ENCODE measurements at places on chromosomes 1 and 21. TPM values are rescaled to one million over a fixed set of nuclear protein-coding genes. Genes with fewer than 3 reads are reported as not detected.

MIXL1 gene
- not detected for total RNA-seq

IL24 gene
- total RNA-seq, result 44.0 TPM

CNTN2 gene
- not detected for total RNA-seq

GRCh38 chr21:25350056-25350455, 257.2 kb downstream of the MRPL39 start:
- H3K27ac ChIP-seq, result no peak overlapping the region
- H3K27me3 ChIP-seq, result peaks cover 27% of the 10 kb centered on the region
- peaks cover 7% of the 10 kb centered on the region for H3K4me1 ChIP-seq

GRCh38 chr21:26715878-26716506, 129.2 kb downstream of the ADAMTS1 start:
- no peaks in the 10 kb centered on the region for H3K4me1 ChIP-seq
- peaks cover 10% of the 10 kb centered on the region for H3K27me3 ChIP-seq
- DNase-seq, result peak; percentile 30
- no peaks in the 10 kb centered on the region for H3K36me3 ChIP-seq

DNA sequence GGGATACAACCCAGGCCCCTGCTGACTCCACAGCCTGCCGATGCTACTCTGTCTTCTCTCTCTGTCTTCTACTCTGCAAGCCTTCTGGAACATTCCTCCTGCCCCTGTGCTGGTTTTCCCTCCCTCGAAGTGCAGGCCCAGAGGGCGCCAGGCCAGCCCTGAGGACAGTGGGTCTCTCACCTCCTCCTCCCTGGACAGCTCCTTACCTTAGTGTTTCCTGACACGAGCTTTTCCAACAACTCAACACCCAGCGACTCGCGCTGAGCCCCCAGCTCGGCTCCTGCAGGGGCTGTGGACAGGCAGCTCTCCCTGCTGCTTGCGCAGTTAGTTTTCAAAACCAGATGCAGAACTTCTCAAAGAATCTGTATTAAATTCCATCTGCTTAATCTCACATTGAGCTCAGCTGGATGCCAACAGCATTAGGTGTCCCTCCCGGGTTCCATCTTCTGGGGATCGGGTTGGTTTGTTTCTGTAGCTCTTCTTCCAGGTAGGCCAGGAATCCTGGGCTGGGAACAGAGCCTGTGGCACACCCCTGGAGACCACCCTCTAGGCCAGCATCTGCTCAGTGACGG, 54.2 kb downstream of the PTPRU start:
- no peak overlapping the region for H3K4me3 ChIP-seq
- no peak overlapping the region for H3K27ac ChIP-seq
- no peaks in the 10 kb centered on the region for H3K36me3 ChIP-seq
- H3K4me1 ChIP-seq, result no peaks in the 10 kb centered on the region
- no peak for DNase-seq

DNA sequence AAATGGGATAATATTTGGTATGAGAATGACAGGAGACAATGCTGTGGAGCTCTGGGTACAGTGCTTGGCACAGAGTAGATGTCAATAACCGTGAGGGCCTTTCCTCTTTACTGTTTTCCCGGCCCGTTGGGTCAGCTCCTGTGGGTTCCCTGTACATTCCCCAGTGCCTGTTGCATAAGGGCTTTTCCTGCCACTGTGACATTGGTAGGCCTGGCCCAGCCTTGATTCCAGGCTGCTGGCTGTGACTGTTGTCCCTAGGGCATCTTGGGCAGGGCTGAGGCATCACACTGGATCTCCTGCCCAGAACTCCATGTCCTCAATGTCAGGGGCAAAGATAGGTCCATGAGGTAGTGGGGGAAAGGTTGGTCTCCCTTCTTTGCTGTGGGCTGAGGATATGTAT, 25.8 kb upstream of the MYCL start:
- H3K27ac ChIP-seq, result no peak overlapping the region
- no peak for DNase-seq
- H3K36me3 ChIP-seq, result no peaks in the 10 kb centered on the region
- H3K4me3 ChIP-seq, result no peak overlapping the region
- H3K4me1 ChIP-seq, result no peaks in the 10 kb centered on the region
- H3K27me3 ChIP-seq, result no peaks in the 10 kb centered on the region

HSPB7 gene
- total RNA-seq, result not detected

IL22RA1 gene
- not detected for total RNA-seq

GRCh38 chr1:110065841-110066240, 4.6 kb downstream of the ALX3 start:
- H3K36me3 ChIP-seq, result no peaks in the 10 kb centered on the region
- H3K27me3 ChIP-seq, result peaks cover 37% of the 10 kb centered on the region
- H3K4me1 ChIP-seq, result peaks cover 14% of the 10 kb centered on the region
- no peak for DNase-seq
- no peak overlapping the region for H3K4me3 ChIP-seq
- no peak overlapping the region for H3K27ac ChIP-seq

ACTA1 gene
- not detected for total RNA-seq

GRCh38 chr1:3134381-3135072, 65.5 kb downstream of the PRDM16 start:
- H3K4me1 ChIP-seq, result no peaks in the 10 kb centered on the region
- H3K4me3 ChIP-seq, result no peak overlapping the region
- H3K36me3 ChIP-seq, result no peaks in the 10 kb centered on the region
- DNase-seq, result no peak
- H3K27ac ChIP-seq, result no peak overlapping the region

OR6K3 gene
- total RNA-seq, result not detected

DNA sequence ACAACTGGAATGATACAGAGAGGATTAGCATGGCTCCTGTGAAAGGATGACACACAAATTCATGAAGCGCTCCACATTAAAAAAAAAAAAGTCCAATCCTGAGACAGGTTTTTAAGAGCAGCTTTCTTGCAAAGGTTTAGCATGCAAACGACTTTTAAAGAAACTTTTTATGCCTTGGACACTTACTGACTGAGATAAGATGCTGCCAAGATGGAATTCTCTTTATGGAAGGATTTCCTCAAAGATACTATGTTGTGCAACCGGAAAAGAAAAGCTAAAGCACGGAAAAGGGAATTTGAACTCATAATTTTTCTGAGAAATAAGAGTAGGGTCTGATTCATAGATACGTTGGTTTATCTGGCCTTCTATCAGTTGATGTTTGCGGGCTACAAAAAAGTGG, 27.3 kb downstream of the PIGP start:
- peaks cover 4% of the 10 kb centered on the region for H3K27me3 ChIP-seq
- no peak overlapping the region for H3K27ac ChIP-seq
- no peak overlapping the region for H3K4me3 ChIP-seq
- H3K4me1 ChIP-seq, result peaks cover 8% of the 10 kb centered on the region
- DNase-seq, result no peak

ROR1 gene
- total RNA-seq, result 0.14 TPM

DNA sequence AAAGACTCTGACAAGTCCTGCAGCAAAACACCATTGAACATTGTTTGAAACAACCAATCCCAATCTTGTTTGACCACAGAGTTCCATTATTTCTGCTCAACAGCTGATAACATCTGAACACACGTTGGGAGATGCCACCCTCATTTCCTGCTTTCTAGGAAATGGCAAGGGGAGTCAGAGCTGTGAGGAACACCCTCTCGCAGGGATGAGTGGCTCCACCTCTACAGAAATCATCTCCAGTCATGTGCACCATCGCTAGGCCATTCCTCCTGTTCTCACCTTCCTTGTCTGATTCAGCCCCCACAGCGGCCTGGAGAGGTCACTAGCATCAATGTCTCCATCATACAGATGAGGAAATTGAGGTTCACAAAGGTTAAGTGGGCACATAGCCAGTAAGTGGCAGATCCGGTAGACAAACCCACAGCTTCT, 22.4 kb upstream of the RUNX3 start:
- H3K27ac ChIP-seq, result peak overlapping the region; percentile 82
- peaks cover 57% of the 10 kb centered on the region for H3K36me3 ChIP-seq
- peak overlapping the region; percentile 10 for H3K4me3 ChIP-seq
- no peaks in the 10 kb centered on the region for H3K27me3 ChIP-seq
- peak; percentile 74 for DNase-seq
- peaks cover 82% of the 10 kb centered on the region for H3K4me1 ChIP-seq

DNA sequence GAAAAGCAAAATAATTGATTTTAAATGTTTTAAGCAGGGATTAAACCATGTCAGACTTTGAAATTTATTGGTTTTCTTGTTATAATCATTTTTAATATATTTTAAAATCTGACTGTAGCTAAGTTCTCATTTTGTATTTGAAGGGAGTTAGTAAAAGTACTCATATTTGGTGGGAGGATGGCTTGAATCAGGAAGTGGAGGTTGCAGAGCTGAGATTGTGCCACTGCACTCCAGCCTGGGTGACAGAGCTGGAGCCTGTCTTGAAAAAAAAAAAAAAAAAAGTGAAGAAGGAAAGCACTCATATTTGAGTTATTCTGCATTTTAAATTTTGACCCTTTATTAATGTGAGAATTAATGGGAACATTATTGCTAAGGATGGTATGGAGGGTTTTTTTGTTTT, 106.0 kb downstream of the RABGAP1L start:
- DNase-seq, result no peak
- H3K36me3 ChIP-seq, result no peaks in the 10 kb centered on the region
- no peaks in the 10 kb centered on the region for H3K27me3 ChIP-seq
- no peaks in the 10 kb centered on the region for H3K4me1 ChIP-seq
- no peak overlapping the region for H3K4me3 ChIP-seq

- peaks cover 16% of the 10 kb centered on the region for H3K27me3 ChIP-seq
- no peaks in the 10 kb centered on the region for H3K36me3 ChIP-seq
- H3K4me3 ChIP-seq, result no peak overlapping the region
- no peak overlapping the region for H3K27ac ChIP-seq
- H3K4me1 ChIP-seq, result no peaks in the 10 kb centered on the region
Observed at GRCh38 chr1:58038574-58038973, 508.0 kb downstream of the OMA1 start.

- H3K4me1 ChIP-seq, result no peaks in the 10 kb centered on the region
- no peak overlapping the region for H3K27ac ChIP-seq
- no peaks in the 10 kb centered on the region for H3K36me3 ChIP-seq
- no peak for DNase-seq
- no peaks in the 10 kb centered on the region for H3K27me3 ChIP-seq
Observed at GRCh38 chr21:17343055-17343454, 169.8 kb upstream of the CXADR start.

GRCh38 chr1:226665505-226666163, 73.4 kb downstream of the ITPKB start:
- DNase-seq, result no peak
- peaks cover 7% of the 10 kb centered on the region for H3K36me3 ChIP-seq
- H3K27ac ChIP-seq, result peak overlapping the region; percentile 55

- no peaks in the 10 kb centered on the region for H3K4me1 ChIP-seq
- no peak overlapping the region for H3K4me3 ChIP-seq
- H3K36me3 ChIP-seq, result no peaks in the 10 kb centered on the region
- H3K27ac ChIP-seq, result no peak overlapping the region
Observed at GRCh38 chr1:200075938-200076546, 48.5 kb downstream of the NR5A2 start.

DNA sequence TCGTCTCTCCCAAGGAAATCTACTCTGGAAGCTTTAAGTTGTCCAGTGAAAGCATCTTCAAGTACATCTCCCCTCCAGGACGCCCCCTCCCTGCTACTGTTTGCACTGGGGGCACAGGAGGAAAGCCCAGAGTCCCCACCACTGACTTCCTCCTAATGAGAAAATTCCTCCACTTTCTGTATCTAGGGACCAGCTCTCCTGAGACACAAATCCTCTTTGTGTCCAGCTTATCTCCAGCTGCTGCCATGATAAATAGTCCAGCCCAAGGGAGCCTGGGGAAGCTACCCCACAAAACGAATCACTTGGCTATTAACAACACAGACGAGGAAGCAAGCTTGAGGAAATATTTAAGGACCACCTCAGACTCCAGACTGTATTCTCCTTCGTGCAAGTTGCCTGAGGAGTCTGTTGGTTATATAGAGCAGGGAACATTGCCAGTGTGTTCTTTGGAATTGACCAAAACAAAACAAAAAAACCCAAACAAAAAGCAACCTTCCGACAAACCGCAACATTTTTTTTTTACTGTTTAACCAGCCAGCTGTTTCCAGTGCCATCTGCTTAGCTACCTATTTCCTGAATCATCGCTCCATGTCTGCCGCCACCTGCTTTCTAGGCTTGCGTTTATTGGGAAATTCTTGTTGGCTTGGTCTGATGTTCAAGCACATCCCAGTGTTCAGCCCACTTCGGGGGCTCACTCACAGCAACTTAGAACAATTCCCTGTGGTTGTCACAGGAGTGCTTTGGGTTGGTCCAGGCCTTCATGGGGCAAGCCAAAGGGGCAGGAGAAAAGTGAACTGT, 7.7 kb downstream of the C1orf226 start:
- no peak overlapping the region for H3K4me3 ChIP-seq
- no peaks in the 10 kb centered on the region for H3K4me1 ChIP-seq
- no peak for DNase-seq
- H3K27ac ChIP-seq, result no peak overlapping the region
- peaks cover 14% of the 10 kb centered on the region for H3K27me3 ChIP-seq

SPRR2F gene
- not detected for total RNA-seq

DNA sequence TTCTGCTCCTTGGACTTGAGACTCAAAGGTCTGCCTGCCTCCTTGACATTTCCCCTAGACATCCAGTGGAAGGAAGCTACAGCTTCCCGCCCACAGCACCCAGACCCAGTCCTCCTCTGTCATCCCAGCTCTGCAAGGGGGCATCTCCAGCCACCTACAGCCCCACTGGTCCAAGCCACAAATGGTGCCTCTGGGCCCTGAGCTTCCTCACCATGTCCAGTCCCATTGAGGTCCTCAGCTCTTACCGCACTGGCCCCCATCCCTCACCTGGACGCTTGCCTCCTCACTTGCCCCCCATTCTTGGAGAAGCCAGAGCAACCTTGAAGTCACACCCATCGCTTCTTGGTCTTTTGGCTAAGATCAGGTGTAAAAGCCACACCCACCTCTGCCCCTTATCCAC, 13.2 kb downstream of the PODN start:
- no peak overlapping the region for H3K27ac ChIP-seq
- no peaks in the 10 kb centered on the region for H3K27me3 ChIP-seq
- H3K36me3 ChIP-seq, result no peaks in the 10 kb centered on the region
- no peak for DNase-seq
- H3K4me3 ChIP-seq, result no peak overlapping the region
- H3K4me1 ChIP-seq, result no peaks in the 10 kb centered on the region

SGIP1 gene
- total RNA-seq, result not detected

GRCh38 chr1:201096977-201097856, 15.0 kb downstream of the CACNA1S start:
- no peak overlapping the region for H3K4me3 ChIP-seq
- no peaks in the 10 kb centered on the region for H3K27me3 ChIP-seq
- no peak overlapping the region for H3K27ac ChIP-seq
- no peaks in the 10 kb centered on the region for H3K36me3 ChIP-seq
- DNase-seq, result no peak

CYP2J2 gene
- 2.3 TPM for total RNA-seq

DNA sequence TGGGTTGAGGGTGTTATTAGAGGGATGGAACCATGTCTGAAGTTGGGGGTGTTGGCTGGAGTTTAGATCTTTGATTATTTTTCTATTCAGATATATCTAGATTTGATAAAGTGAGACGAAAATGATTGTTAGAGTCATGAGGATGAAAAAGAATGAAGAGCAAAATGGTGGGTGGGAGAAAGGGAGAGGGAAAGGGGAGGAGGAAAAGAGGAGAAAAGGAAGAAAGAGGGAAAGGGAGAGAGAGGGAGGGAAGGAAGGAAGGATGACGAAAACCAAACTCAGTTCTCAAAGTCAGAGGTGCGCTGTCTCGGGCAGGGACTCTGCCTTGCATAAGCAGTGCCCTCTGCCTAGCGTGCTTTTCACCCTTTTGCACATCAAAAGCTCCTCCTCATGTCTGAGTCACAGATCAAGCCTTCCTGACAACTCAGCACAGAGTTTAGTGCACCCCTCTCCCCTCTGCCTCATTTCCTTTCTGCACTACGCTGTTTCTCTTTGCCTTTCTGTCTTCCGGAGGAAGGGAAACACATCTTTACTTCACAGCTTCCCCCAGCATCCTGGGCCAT, 225.8 kb upstream of the PROX1 start:
- DNase-seq, result peak; percentile 81
- H3K27me3 ChIP-seq, result no peaks in the 10 kb centered on the region
- H3K36me3 ChIP-seq, result no peaks in the 10 kb centered on the region
- H3K4me1 ChIP-seq, result peaks cover 17% of the 10 kb centered on the region

HCRTR1 gene
- total RNA-seq, result not detected

ISG15 gene
- 143 TPM for total RNA-seq

Measured in activated naive CD4-positive, alpha-beta T cell treated with anti-CD3 and anti-CD28 coated beads for 36 hours (primary cell).